Large intestine (tissue), 12 donors: ENCODE measurements at places on chromosomes 11 and 22. TPM values are rescaled to one million over a fixed set of nuclear protein-coding genes. Genes with fewer than 3 reads are reported as not detected.
A peak's percentile ranks its signal among the peaks of the same experiment; 100 is the strongest.

GRCh38 chr11:69598147-69598546, 42.8 kb upstream of the CCND1 start:
- H3K4me1 ChIP-seq: peaks cover 9% of the 10 kb centered on the region
- no peak overlapping the region for H3K4me3 ChIP-seq

DNA sequence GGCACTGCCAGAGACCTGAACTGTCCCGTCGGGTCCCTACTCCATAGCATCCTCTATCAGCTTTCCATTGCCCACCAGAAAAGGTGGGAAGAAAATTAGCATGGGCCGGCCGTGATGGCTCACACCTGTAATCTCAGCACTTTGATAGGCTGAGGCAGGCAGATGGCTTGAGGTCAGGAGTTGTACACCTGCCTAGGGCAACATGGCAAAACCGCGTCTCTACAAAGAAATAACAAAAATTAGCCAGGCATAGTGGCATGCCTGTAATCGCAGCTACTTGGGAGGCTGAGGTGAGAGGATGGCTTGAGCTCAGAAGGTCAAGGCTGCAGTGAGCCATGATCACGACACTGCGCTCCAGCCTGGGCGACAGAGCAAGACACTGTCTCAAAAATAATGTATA, 3.5 kb downstream of the SLC25A18 start:
- H3K27ac ChIP-seq: no peak overlapping the region
- no peak for DNase-seq
- peaks cover 11% of the 10 kb centered on the region for H3K4me1 ChIP-seq
- H3K27me3 ChIP-seq: peaks cover 6% of the 10 kb centered on the region

PDGFD gene
- polyA plus RNA-seq: 18.1 TPM

DUSP8 gene
- polyA plus RNA-seq: 16.9 TPM

ROBO4 gene
- 5.1 TPM for polyA plus RNA-seq

BIRC3 gene
- polyA plus RNA-seq: 5.7 TPM

LYVE1 gene
- polyA plus RNA-seq: 49.3 TPM

DNA sequence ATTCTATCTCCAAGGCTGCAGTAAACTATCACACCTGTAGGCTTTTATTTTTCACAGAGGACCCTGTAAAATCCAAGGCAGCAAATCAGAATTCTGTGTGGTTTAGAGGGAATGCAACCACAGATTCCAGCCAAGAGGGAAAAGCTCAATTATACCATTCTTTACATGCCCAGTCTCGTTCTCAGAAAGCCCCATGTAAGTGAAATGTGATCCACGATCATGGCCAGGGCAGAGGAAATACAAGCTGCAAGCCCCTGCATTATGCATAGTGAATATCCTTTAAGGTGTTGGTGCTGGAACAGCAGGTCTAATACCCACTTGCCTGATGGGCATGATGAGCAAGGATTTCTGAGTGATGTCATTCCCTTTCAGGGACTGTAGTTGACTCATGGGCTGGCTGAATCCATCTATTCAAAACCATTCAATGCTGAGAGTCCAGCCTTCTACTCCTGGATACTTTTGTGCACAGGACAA, 198.7 kb upstream of the MTMR2 start:
- no peak overlapping the region for H3K27ac ChIP-seq
- no peak overlapping the region for H3K4me3 ChIP-seq
- no peak for DNase-seq
- H3K27me3 ChIP-seq: no peaks in the 10 kb centered on the region

GRCh38 chr11:62025487-62026105, 58.2 kb upstream of the FTH1 start:
- no peaks in the 10 kb centered on the region for H3K36me3 ChIP-seq
- H3K4me1 ChIP-seq: peaks cover 11% of the 10 kb centered on the region
- DNase-seq: peak; percentile 97
- peak overlapping the region; percentile 21 for H3K4me3 ChIP-seq

DNA sequence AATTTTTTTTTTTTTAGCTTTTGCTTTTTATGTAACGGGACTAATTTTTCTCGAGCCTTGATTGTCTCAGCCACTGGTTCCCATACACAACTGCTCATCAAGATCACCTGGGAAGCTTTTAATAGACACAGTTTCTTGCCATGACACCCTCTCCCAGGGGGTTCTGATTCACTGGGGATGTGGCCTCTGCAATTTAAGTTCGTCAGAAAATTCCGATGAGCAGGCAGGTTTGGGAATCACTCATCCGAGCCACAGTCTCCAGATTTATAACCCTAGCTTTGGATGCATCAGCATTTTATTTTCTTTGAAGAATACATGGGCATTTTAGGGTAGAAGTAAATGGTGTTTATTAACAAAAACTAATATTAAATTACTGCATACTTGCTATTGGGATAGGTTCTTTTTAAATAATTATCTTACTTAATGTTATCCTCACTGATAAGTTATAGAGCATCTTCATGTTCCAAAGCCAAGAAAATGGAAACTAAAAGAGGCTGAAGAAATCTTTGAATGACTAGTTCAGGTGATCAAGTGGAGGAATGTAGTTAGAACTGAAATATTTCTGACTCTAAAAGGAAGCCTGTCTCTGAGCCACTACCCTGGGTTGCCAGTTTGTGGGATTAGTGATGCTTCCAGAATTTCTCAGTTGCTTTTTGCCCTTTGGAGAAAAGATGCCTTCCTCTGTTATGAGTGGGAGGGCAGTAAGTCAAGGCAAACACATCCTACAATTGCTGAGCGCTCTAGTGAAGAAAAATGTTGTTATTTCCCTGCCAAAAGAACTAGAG, 319.0 kb downstream of the DDX10 start:
- H3K27ac ChIP-seq: no peak overlapping the region
- no peak overlapping the region for H3K4me3 ChIP-seq
- H3K36me3 ChIP-seq: no peaks in the 10 kb centered on the region
- DNase-seq: no peak
- no peaks in the 10 kb centered on the region for H3K27me3 ChIP-seq
- no peaks in the 10 kb centered on the region for H3K4me1 ChIP-seq

DNA sequence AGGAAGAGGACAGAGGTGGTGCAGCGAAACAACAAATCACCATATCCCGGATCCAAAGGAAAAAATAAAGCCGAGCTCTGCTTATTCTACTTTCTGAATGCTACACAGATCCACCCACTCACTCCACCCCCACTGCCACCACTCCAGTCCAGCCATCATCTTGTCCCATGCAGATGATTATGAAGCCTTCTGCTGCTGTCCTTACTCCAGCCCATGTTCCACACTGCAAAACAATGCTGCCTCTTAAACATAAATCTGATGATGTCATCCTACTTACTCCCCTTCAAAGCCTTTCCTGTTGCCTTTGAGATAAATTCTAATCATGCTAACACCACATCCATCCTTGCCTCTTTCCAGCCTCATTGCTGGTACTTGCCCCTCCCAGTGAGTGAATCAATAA, 6.5 kb upstream of the DRD2 start:
- no peaks in the 10 kb centered on the region for H3K36me3 ChIP-seq
- H3K27me3 ChIP-seq: peaks cover 22% of the 10 kb centered on the region
- no peaks in the 10 kb centered on the region for H3K4me1 ChIP-seq
- H3K27ac ChIP-seq: no peak overlapping the region
- DNase-seq: no peak

DNA sequence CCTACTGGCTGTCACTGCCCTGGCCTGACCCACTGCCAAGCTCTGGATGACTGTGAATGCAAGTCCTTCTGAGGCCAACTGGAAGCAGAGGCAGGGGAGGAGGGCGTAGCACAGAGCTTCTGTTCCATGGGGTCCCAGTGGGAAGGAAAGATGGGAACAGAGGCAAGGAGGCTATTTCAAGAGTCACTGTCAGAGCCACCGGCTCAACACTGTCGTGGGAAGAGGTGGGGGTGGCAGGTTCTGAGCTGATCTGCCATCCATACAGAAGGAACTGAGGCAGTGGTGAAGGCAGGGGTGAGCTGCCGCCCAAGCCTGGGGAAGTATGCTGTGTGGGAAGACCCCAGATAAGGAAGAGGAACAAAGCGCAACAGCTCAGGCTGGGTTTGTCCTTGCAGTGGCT, 54.7 kb downstream of the SGSM3 start:
- no peak overlapping the region for H3K4me3 ChIP-seq
- H3K27me3 ChIP-seq: no peaks in the 10 kb centered on the region
- H3K27ac ChIP-seq: no peak overlapping the region
- DNase-seq: no peak
- H3K36me3 ChIP-seq: peaks cover 91% of the 10 kb centered on the region
- no peaks in the 10 kb centered on the region for H3K4me1 ChIP-seq

CHADL gene
- polyA plus RNA-seq: 2.4 TPM

GGT5 gene
- 9.2 TPM for polyA plus RNA-seq
